ENCODE measurements at places on chromosomes 1 and 21.

DNA sequence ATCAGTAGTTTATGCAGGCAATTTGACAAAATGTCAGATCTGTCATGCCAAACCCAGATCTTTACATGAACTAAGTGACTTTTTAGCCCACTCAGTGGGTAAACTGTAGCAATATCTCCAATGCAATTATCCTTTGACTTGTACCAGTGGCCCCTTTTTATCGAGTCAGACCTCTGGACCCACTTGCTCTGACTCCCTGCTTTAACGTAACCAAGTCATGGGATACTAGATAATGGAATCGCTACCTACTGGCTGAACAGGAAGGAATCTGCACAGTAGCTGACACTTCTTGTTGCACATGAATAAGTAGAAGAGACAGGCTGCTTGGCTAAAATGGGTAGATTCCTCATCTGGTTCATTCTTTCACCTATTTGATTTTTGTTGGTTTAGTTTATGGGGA, 128.4 kb upstream of the LYPLAL1 start:
- DNase-seq, result no peak

DNA sequence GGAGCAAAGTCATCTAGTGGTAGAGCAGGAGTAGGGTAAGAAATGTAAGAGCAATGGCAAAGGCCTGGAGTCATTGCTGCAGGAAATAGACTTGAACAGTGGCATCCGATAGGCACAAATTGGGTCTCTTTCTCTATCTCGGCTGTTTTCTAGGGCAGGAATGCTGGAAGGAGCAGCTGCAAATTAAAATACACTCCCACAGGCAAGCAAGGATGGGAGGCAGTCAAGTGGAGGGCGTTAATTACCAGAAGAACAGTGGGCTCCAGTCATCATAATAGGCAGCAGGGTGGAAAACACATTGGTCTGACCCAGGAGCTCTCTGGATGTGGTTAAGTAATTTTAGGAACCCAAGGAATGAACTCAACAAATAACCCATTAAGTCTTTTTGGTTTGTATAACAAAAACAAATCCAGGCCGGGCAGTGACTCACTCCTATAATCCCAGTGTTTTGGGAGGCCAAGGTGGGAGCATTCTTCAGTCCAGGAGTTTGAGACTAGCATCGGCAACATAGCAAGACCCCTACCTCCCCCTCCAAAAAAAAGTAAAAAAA, 7.8 kb upstream of the TDRD5 start:
- no peak for DNase-seq

DNA sequence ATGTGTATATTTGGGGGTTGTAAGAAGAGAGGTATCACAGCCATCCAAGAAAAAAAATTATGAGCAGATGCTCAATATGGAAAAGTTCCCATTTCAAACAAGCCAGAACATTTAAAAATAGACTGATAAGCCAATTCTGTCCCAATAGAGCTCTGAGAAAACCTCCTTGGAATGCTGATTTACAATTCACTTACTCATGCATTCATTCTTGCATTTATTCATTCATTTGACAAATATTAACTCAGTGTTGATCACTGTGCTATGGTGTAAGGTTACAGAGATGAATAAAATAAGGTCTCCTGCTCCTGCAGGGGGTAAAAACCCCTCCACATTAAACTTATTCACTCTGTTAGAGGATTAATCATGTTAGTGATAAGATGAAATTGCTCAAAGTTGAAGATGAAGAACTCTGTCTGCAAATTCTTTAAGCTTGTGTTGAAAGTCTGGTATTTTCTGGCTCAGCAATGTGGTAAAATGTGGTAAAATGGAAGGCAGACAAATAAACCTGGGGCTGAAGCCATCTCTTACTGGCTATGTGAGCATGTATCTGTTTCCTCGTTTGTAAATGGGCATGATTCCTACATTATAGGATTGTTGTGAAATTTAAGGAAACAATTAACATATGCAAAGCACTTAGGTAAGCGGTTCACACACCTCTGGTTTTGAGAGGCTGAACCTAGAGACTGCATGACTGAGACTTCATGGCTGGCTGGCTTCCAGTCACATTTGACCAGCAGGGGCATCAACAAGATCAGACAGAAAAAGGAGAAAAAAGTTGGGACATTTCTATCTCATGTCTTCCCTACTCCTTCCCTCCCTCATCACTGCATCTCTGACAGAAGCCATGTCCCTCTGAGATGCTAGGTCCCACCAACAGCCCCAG, 45.0 kb upstream of the DAB1 start:
- DNase-seq, result no peak

DNA sequence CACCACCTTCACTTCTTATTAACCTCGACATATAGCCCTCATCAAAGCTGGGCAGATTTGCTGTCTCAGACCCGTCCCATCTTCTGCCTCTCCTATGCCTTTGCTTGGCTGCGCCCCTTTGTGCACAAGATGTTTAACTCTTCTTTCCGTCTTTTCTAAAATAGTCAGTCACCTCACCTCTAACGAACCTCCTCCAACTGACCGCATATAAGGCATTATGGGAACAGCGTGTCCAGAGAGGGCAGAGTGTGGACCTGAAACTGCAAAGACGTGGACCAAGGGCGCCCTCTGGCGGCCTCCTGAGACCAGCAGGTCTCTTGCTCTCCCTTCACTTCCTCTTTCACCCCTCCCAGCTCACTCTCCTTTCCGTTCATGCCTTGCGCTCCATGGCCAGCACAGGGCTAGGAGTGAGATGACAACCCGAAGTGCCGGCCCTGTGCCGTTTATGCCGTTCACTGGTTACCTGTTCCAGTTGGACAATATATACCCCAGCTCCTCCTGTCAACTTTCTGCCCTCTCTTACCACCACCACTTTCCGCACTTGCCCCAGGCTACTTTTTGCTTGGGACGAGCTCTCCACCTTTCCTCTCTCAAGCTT, 2.5 kb upstream of the METTL25B start:
- DNase-seq, result no peak

GRCh38 chr1:232944347-232944746, 6.1 kb upstream of the NTPCR start:
- no peak for DNase-seq
